Endothelial cell of umbilical vein (primary cell): ENCODE measurements at places on chromosomes 11 and 22.

GRCh38 chr11:35539256-35539655 lies 13.8 kb upstream of the PAMR1 start:
- DNase-seq, result no peak

DNA sequence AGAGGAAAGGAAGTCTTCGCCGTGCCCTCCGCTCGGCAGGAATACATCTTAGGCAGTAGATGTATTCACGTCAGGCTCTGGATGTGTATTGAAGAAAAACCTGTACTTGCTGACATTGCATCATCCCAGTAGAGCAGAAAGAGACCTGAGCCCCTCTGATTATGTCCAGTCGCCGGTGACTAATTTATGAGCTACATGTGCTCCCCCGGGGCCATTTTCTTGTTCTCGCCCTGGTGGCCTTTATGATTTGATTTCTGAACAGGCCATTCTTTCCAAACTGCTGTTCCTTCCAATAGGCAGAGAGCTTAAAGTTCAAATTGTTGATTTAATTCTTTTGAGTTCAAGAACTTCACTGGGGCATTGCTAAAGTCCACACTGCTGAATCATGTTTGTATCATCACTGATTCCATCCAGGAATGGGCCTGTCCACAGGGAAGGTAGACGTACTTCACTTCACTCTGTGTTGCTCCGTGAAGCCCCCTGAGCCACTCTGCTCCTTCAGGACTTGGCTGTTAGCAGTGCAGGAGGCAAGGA lies 137.3 kb upstream of the RASSF10 start:
- DNase-seq, result no peak

DNA sequence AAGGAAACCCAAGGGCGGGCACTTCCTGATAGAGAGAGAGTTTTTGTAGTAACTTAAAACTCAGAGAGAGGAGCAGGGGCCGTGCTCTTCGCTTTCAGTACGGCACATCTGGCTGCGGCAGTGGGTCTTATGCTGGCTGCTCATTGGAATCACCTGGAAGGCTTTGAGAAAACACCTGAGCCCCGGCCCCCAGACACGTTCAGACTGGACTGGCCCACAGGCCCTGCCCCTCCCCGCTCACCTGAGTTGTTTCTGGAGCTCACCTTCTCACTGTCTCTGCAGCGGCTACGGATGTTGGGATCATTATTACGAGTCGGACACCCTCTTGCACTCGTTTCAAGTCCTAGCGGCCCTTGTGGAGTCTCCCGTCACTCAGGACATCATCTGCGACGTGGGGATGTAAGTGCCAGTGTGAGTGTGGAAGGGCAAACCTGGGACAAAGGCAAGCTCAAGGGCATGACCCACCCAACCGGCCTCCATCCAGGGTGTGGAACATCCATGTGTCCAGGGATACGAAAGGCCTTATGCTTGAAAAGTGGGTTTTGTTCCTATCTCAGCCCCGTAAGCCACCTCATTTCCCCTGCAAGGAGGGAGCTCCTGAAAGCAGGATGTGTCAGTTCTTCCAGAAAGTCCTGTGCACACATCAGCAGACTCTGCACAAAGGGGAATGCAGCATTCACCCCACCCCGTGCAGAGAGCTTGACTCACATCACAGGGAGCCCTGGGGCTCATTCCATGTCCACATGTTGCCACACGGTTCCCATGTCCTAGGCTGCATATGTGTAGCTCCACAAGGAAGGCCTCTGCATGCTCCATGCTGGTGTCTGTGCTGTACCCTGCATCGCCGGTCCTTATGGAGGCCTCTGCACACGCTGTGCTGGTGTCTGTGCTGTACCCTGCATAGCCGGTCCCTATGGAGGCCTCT lies 5.4 kb downstream of the NADSYN1 start:
- no peak for DNase-seq

DNA sequence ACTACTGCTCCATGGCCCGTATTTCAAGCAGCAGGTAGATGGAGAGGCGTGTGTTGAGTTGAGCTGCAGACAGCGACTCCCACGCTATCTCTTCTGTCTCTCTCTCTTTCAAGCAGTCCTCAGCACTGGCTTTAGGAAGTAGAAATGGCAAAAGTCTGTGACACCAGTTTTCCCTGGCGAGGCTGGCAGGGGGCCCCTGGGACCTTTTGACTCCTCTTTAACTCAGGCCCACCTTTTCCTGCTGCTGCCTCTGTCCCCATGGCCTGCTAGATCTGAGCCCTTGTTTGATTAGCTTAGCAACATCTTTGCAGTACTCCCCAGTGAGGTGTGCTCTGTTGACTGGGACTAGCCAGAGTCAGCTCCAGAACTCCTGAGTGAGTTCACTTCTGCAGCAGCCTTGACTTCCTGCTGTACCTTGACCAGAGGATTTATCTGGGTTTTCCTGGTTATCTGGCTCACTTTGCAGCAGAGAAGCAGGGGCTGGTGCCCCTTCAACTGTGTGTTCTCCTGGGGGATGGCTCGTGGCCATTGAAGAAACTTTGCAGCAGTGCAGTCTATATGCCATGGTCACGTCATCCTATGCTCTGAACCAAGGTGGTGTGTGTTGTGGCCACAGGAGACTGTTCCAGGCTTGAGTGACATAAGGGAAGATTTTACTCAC lies 183.9 kb downstream of the DBX1 start:
- no peak for DNase-seq

DNA sequence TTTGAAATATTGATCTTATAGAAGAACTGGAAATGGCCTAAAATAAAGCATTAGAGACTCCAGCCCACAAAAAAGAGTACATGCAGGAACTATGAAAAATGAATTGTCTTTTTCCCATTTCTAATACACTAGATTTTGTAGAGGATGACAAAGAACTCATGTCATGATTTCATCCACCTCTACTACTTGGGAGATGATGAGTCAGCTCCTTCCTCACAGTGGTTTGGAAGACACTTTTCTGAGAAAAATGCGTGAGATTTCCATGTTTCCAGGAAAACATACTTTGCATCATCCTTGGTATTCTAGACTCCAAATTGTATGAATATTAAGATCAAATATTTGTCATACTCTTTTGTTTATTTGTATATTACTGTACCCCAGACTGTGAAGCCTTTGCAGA lies 500.5 kb downstream of the FAM181B start:
- no peak for DNase-seq

DNA sequence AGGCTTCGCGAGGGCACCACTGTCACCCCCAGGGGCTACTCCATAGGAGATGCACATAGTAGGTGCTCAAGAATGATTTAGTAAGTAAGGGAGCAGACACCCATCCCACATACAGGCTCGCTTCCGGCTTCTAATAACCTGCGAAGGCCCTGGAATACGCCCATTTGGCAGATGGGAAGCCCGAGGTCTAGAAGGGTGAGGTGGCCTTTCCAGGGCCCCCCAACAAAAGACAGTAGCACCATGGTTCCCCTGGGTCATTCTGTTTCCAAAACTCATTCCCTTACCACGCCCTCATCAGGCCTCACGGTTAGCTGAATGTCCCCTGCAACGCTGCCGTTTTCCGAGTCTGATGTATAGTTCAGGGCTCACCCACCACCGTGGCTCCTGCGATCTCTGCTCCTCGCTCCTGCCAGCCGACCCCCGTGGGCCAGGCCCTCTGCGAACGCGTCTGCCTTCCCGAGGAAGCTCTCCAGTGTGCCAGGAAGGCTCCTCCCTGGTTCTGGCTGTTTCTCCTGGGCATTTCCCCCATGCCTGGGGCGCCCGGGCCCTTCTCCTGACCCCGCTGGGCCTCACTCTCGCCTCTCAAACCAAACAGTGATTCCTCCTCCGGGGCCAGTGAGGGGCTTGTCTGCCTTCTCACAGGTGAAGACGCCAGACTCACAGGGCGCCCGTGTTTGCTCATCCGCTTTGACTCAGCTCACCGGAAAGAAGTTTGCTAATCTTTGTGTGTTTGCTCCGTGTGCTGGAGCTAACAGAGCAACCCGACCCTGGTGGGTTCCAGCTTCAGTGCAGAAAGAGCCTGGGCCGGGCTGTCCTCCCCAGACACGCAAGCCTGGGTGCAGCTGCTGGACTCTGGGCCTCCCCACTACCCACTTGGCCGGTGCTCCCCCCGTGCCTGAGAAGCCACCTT lies 86.6 kb downstream of the RTL6 start:
- no peak for DNase-seq

- DNase-seq, result no peak
These were observed 89.5 kb upstream of the DBX1 start for GRCh38 chr11:20249796-20250195.

DNA sequence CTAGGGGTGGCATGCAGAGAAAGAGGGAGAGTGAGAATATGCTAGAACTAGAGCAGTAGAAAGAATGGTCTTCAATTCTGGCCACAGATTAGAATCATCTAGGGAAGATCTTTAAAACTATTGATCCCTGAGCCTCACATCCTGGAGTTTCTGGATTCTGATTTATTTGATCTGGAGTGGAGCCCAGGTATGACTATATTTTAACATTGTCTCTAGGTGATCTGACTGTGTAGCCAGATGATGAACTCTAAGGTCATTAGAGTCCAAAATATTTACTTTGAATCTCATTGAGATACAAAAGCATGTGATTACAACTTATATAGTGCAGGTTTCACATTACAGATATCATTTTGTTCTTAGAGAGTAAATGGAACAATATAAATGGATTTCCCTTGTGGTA lies 79.7 kb downstream of the FDX1 start:
- DNase-seq, result no peak
